Articular chondrocyte of knee joint (primary cell): ENCODE measurements at places on chromosomes 3 and 15. TPM values are rescaled to one million over a fixed set of nuclear protein-coding genes. Genes with fewer than 3 reads are reported as not detected.

Gene TPM1
- total RNA-seq = 679 and 893 TPM in 2 replicates

Gene SLC24A5
- total RNA-seq = not detected in 2 replicates

Gene SPTBN5
- total RNA-seq = 0.13 and 0.22 TPM in 2 replicates

Gene CCR9
- not detected in 2 replicates for total RNA-seq

Gene PRKCI
- total RNA-seq = 54.6 and 65.1 TPM in 2 replicates

Gene CFAP92
- total RNA-seq = under 0.01 and 0.11 TPM in 2 replicates

Gene HCLS1
- 4.0 and 6.5 TPM in 2 replicates for total RNA-seq

Gene LXN
- 71.9 and 248 TPM in 2 replicates for total RNA-seq

Gene H1-8
- total RNA-seq = not detected in 2 replicates

Gene CYP19A1
- total RNA-seq = 5.9 and 9.5 TPM in 2 replicates

Gene GOLGA8O
- 0.97 and 1.3 TPM in 2 replicates for total RNA-seq

Gene SERINC4
- total RNA-seq = 0.13 TPM in 1 of 2 replicates, not detected in the other

Gene ROPN1B
- total RNA-seq = 0.11 and 0.39 TPM in 2 replicates

Gene CIP2A
- 13.1 and 17.2 TPM in 2 replicates for total RNA-seq

Gene PPARG
- 3.1 and 15.6 TPM in 2 replicates for total RNA-seq

Gene MOBP
- total RNA-seq = not detected in 2 replicates

Gene TRH
- total RNA-seq = 0.11 and 0.13 TPM in 2 replicates

Gene RETNLB
- not detected in 2 replicates for total RNA-seq

Gene GABRG3
- not detected in 2 replicates for total RNA-seq

Gene CPNE4
- total RNA-seq = not detected in 2 replicates

Gene AHSG
- 0.11 TPM in 1 of 2 replicates, not detected in the other for total RNA-seq

Gene DCLK3
- total RNA-seq = not detected in 2 replicates

Gene GHSR
- not detected in 2 replicates for total RNA-seq

Gene CIDEC
- not detected in 2 replicates for total RNA-seq

Gene RUBCN
- 16.4 and 19.2 TPM in 2 replicates for total RNA-seq

Gene TKT
- 343 and 431 TPM in 2 replicates for total RNA-seq

Gene CFAP44
- total RNA-seq = 5.9 and 8.9 TPM in 2 replicates

Gene CD80
- 0.32 TPM in 1 of 2 replicates, not detected in the other for total RNA-seq

Gene PRKAR2A
- 56.5 and 62.1 TPM in 2 replicates for total RNA-seq

Gene COL6A5
- total RNA-seq = not detected in 2 replicates

Gene FRMD5
- total RNA-seq = under 0.01 and 0.11 TPM in 2 replicates

Gene CLSTN2
- 0.78 and 11.3 TPM in 2 replicates for total RNA-seq

Gene OSTN
- total RNA-seq = 1.4 TPM in 1 of 2 replicates, not detected in the other

Gene CLDN18
- under 0.01 TPM in 1 of 2 replicates, not detected in the other for total RNA-seq

Gene GPR15
- total RNA-seq = not detected in 2 replicates

Gene RASGRF1
- total RNA-seq = not detected in 2 replicates

Gene FANCD2OS
- total RNA-seq = not detected in 2 replicates

Gene DAPK2
- total RNA-seq = 14.8 and 20.4 TPM in 2 replicates

Gene TCTA
- total RNA-seq = 36.1 and 37.2 TPM in 2 replicates

Gene C2CD4B
- 0.39 TPM in 1 of 2 replicates, not detected in the other for total RNA-seq

Gene FETUB
- total RNA-seq = not detected in 2 replicates

Gene STRIT1
- not detected in 2 replicates for total RNA-seq

Gene STARD9
- total RNA-seq = 4.5 and 4.7 TPM in 2 replicates

Gene CATSPER2
- 1.5 and 1.8 TPM in 2 replicates for total RNA-seq

Gene ACOX2
- 3.2 and 14.2 TPM in 2 replicates for total RNA-seq

Gene TMEM266
- 0.26 and 0.76 TPM in 2 replicates for total RNA-seq

Gene CCNDBP1
- 51.5 and 53.8 TPM in 2 replicates for total RNA-seq

Gene GPR62
- total RNA-seq = 0.11 and 0.13 TPM in 2 replicates

Gene ACTR8
- total RNA-seq = 33.1 and 38.5 TPM in 2 replicates

Gene LTK
- total RNA-seq = 0.11 and 0.13 TPM in 2 replicates

Gene CLDN16
- not detected in 2 replicates for total RNA-seq

Gene ILDR1
- total RNA-seq = not detected in 2 replicates

Gene ISL2
- total RNA-seq = 0.22 TPM in 1 of 2 replicates, not detected in the other

Gene SCAPER
- total RNA-seq = 14.5 and 15.1 TPM in 2 replicates
